Testis (tissue), 5 donors: ENCODE measurements at places on chromosomes 4 and X. TPM values are rescaled to one million over a fixed set of nuclear protein-coding genes. Genes with fewer than 3 reads are reported as not detected.

- H3K4me3 ChIP-seq: no peak overlapping the region
- no peaks in the 10 kb centered on the region for H3K36me3 ChIP-seq
- peaks cover 8% of the 10 kb centered on the region for H3K4me1 ChIP-seq
- no peak overlapping the region for H3K27ac ChIP-seq
- DNase-seq: no peak
Measured at GRCh38 chr4:82741188-82741587, 57.4 kb downstream of the SCD5 start.

- H3K4me1 ChIP-seq: no peaks in the 10 kb centered on the region
- H3K27me3 ChIP-seq: no peaks in the 10 kb centered on the region
- DNase-seq: no peak
Measured at GRCh38 chr4:7924163-7924562, 15.5 kb downstream of the AFAP1 start.

DNA sequence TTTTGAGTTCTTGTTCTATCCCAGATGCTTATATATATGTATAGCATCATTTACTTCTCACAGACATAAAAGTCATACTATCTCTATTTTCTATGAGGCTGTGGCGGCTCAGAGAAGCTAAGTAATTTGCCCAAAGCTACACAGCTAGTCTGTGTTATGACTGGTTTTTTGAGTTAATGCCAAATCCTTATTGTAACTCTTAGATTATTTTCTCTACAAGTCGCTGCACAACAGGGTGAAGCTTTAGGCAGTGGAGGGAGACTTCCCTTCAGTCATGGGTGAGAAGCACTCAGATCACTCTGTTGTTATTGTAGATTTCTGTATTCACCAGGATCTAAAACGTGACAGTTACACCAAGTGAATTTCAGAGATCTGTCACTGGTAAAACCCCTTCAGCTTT, 48.1 kb downstream of the WWC2 start:
- no peaks in the 10 kb centered on the region for H3K36me3 ChIP-seq
- peaks cover 4% of the 10 kb centered on the region for H3K4me1 ChIP-seq
- H3K4me3 ChIP-seq: no peak overlapping the region

GRCh38 chr4:161714931-161715330, 448.9 kb downstream of the FSTL5 start:
- no peak overlapping the region for H3K4me3 ChIP-seq
- no peaks in the 10 kb centered on the region for H3K4me1 ChIP-seq
- H3K36me3 ChIP-seq: no peaks in the 10 kb centered on the region
- H3K27me3 ChIP-seq: no peaks in the 10 kb centered on the region
- no peak overlapping the region for H3K27ac ChIP-seq
- DNase-seq: no peak

DNA sequence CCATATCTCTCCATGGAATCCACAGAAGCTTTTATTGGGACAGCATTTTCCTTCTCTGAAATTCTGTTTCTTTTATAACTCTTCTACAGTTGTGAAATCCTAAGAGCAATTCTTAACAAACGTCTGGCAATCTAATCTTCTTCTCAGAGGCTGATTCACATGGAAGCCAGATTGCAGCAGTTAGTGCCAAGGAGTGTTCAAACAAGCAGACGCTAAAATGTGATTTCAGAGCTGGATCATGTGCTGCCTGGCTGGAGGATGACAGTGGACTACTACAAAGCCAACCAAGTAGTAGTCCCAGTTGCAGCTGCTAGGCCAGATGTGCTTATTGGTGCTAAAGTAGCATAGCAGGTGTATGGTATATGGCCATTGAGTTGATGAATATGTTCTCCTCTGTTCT, 27.7 kb upstream of the GLRB start:
- no peaks in the 10 kb centered on the region for H3K27me3 ChIP-seq
- H3K4me1 ChIP-seq: no peaks in the 10 kb centered on the region
- no peak overlapping the region for H3K27ac ChIP-seq
- no peak overlapping the region for H3K4me3 ChIP-seq
- H3K36me3 ChIP-seq: no peaks in the 10 kb centered on the region

DNA sequence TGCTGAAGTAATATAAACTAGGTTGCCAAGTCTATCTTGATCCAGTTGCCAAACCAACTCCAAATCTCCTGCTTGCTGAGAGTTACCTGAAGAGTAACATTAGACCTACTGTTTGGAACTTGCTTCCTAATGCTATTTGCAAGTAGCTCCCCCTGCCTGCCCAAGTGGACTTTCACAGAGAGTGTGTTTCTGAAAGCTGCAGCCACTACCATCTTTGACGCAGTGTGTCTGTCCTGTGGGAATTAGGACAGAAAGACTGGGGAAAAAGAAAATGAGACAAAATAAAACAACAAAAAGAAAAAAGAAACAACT, 195.0 kb upstream of the HS3ST1 start:
- H3K4me3 ChIP-seq: no peak overlapping the region
- H3K27me3 ChIP-seq: no peaks in the 10 kb centered on the region
- peak; percentile 54 for DNase-seq
- no peak overlapping the region for H3K27ac ChIP-seq
- H3K36me3 ChIP-seq: no peaks in the 10 kb centered on the region

- no peak for DNase-seq
- H3K36me3 ChIP-seq: no peaks in the 10 kb centered on the region
- no peaks in the 10 kb centered on the region for H3K4me1 ChIP-seq
- no peaks in the 10 kb centered on the region for H3K27me3 ChIP-seq
Measured at GRCh38 chr4:164623099-164623498, 130.8 kb upstream of the SMIM31 start.

GRCh38 chrX:4708970-4709760, 995.7 kb upstream of the PRKX start:
- no peak overlapping the region for H3K4me3 ChIP-seq
- H3K27ac ChIP-seq: no peak overlapping the region
- no peaks in the 10 kb centered on the region for H3K36me3 ChIP-seq
- H3K4me1 ChIP-seq: no peaks in the 10 kb centered on the region
- no peak for DNase-seq

DNA sequence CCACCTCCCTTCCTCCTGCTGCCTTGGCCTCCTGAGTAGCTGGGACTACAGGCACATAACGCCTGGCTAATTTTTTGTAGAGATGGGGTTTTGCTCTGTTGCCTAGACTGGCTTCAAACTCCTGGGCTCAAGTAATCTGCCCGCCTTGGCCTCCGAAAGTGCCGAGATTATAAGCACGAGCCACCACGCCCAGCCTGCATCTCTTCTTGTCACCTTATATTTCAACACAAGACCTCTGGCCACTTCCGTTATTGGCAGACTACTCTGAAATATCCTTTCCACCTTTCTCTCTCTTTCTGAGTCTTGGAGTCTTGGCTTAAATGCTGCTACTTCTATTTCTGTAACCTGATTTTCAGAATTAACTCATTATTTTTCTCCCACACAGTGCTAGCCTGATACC, 5.6 kb downstream of the KIAA0232 start:
- peak; percentile 12 for DNase-seq
- no peaks in the 10 kb centered on the region for H3K36me3 ChIP-seq
- H3K4me3 ChIP-seq: no peak overlapping the region
- H3K4me1 ChIP-seq: peaks cover 22% of the 10 kb centered on the region
- no peak overlapping the region for H3K27ac ChIP-seq
- H3K27me3 ChIP-seq: no peaks in the 10 kb centered on the region

DNA sequence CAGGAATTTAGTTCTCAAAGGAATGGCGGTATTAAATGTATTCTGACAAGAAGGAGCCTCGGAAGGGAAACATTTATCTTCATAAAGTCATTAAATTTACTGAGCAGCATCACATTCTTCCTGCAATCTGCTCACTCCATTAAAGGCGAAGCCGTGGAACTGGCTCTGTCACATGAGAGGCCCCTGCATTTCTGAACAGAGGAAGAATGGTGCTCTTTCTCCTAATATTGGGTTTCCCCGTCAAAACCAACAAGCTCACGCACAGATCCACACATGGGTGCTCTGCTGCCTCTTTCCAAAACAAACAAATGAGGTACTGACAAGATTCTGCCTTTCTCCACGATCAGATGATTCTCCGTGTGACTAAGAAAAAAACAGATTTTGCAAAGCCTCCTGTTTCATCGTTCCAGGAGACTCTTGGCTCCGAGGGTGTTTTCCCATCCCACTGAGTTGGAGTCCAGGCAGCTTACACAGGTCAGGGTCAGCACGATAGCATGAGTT, 191.2 kb downstream of the IDS start:
- H3K36me3 ChIP-seq: no peaks in the 10 kb centered on the region
- peak; percentile 14 for DNase-seq
- H3K27me3 ChIP-seq: no peaks in the 10 kb centered on the region

DNA sequence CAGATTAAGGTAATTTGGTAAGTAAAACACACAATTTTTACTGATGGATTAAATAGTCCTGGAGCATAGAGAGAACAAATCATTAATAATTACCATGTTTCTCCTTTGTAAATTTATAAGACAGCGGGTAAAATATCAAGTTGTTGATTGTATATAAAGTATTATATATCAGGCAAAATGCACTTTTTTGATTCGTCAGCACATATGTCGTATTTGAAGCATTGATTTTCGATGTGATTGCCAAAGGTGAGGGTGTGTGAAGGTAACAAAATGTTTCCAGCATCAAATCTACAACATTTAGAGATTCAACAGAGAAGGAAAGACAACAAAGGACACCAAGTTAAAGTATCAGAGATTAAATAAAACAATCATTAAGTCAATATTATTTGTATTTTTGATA, 1437.8 kb upstream of the ADGRL3 start:
- no peak overlapping the region for H3K4me3 ChIP-seq
- DNase-seq: no peak
- no peaks in the 10 kb centered on the region for H3K36me3 ChIP-seq
- no peak overlapping the region for H3K27ac ChIP-seq

- no peak overlapping the region for H3K4me3 ChIP-seq
- H3K36me3 ChIP-seq: no peaks in the 10 kb centered on the region
- no peaks in the 10 kb centered on the region for H3K4me1 ChIP-seq
- H3K27me3 ChIP-seq: no peaks in the 10 kb centered on the region
- DNase-seq: no peak
Measured at GRCh38 chr4:98664959-98665358, 6.5 kb upstream of the TSPAN5 start.

- H3K27me3 ChIP-seq: no peaks in the 10 kb centered on the region
Measured at GRCh38 chr4:45199736-45200135, 473.4 kb upstream of the GNPDA2 start.

GRCh38 chr4:72302981-72303704, 265.9 kb downstream of the ADAMTS3 start:
- no peaks in the 10 kb centered on the region for H3K4me1 ChIP-seq
- H3K36me3 ChIP-seq: no peaks in the 10 kb centered on the region
- no peak overlapping the region for H3K4me3 ChIP-seq
- no peaks in the 10 kb centered on the region for H3K27me3 ChIP-seq
- H3K27ac ChIP-seq: no peak overlapping the region
- peak; percentile 48 for DNase-seq

DNA sequence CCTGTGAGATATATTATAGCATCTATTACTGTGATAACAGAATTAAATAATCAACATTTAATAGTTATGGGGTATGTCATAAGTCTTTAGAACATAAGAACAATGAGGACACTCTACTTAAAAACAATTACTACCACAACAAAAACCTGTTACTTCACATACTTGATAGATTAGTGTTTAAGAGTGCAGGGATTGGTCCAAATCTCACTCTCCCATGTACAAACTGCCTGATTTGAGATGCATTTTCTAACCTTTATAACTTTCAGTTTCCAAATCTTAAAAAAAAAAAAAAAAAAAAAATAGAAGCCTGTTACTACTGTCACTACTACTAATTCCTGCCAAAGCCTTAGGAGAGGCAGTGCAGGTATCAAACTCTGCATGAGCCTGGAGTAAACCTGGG, 5.6 kb downstream of the PCDH18 start:
- no peaks in the 10 kb centered on the region for H3K27me3 ChIP-seq
- H3K27ac ChIP-seq: peak overlapping the region; percentile 28
- no peaks in the 10 kb centered on the region for H3K4me1 ChIP-seq
- H3K4me3 ChIP-seq: no peak overlapping the region
- H3K36me3 ChIP-seq: no peaks in the 10 kb centered on the region
- DNase-seq: no peak

DNA sequence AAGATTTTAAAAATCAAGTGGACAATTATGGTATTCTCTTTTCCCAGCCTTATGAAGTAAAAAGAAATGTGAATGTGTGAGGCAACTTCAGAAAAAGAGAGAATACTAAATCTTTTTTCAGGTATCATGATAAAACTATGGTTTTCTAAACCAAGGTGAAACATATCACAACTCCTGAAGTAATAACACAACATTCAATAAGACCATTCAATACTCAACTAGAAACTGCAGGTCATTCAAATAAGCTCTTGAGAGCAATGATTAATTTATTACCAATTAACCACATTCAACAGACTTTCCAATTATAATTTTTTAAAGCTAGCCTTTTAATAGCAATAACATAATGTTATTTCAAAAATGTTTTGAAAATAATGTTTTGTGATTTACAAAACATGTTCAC, 35.8 kb downstream of the SLC10A7 start:
- DNase-seq: no peak
- H3K27me3 ChIP-seq: no peaks in the 10 kb centered on the region
- no peaks in the 10 kb centered on the region for H3K36me3 ChIP-seq
- no peaks in the 10 kb centered on the region for H3K4me1 ChIP-seq

DNA sequence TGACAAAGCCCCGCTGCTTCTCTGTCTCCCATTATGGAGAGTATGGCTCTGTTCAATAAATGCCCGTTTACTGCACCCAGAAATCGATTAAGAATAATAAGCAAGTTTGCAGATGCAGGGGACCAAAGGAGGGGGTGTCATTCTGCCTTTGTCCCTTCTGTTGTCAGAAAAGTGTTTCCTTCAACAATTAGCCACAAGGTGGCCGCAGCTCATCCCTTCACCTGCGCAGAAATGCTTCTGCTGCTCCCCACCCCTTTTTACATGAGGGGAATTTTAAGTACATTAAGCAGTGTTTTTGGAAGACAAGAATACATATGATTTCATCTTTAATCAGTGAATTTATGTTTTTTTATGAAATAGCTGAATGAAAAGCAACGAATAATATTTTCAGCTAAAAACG, 175.6 kb upstream of the ARX start:
- H3K4me3 ChIP-seq: no peak overlapping the region
- no peak for DNase-seq
- no peaks in the 10 kb centered on the region for H3K4me1 ChIP-seq
- H3K27ac ChIP-seq: no peak overlapping the region

GRCh38 chr4:124913237-124913636, 200.7 kb upstream of the ANKRD50 start:
- H3K27me3 ChIP-seq: no peaks in the 10 kb centered on the region
- H3K4me3 ChIP-seq: no peak overlapping the region
- H3K27ac ChIP-seq: no peak overlapping the region
- H3K4me1 ChIP-seq: no peaks in the 10 kb centered on the region

- peaks cover 17% of the 10 kb centered on the region for H3K4me1 ChIP-seq
- no peaks in the 10 kb centered on the region for H3K27me3 ChIP-seq
- H3K36me3 ChIP-seq: no peaks in the 10 kb centered on the region
- peak overlapping the region; percentile 78 for H3K27ac ChIP-seq
- DNase-seq: no peak
Measured at GRCh38 chr4:83010111-83010521, 507 bp downstream of the LIN54 start.

Gene PCDH19
- polyA plus RNA-seq: 1.9 TPM

Gene EMD
- 74.2 TPM for polyA plus RNA-seq

Gene PPP4R3C
- polyA plus RNA-seq: 1.2 TPM

Gene TEX13C
- polyA plus RNA-seq: 3.4 TPM

Gene OPHN1
- 2.3 TPM for polyA plus RNA-seq
